ENCODE measurements at places on chromosomes 4 and X.

DNA sequence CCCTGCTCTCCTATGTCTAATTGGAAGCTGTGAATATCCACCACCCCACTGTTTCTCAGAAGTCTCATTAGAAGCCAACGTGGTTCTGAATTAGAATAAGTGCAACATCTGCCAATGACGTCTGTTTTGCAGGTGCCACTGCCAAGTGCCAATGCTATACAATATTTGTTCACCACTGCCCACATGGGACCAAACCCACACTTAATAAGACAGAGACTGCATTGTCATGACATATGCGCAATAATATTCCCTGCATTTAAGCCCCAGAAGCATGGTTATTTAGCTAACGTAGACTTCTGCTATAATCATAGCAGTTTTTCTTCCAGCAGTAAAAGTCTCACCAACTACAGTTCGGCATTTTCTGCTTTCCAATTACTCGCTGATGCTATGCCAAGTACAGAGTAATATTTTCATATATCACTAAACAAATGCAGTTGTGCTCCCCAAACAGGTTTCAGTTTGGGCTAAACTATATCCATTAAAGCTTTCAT is 262.5 kb upstream of the PCDH18 start:
- DNase-seq = no peak

- no peak for DNase-seq
Observed at GRCh38 chr4:54661169-54661568, 3.4 kb downstream of the KIT start.

- DNase-seq = no peak
Observed at GRCh38 chr4:152209772-152210493, 326.0 kb downstream of the FBXW7 start.

DNA sequence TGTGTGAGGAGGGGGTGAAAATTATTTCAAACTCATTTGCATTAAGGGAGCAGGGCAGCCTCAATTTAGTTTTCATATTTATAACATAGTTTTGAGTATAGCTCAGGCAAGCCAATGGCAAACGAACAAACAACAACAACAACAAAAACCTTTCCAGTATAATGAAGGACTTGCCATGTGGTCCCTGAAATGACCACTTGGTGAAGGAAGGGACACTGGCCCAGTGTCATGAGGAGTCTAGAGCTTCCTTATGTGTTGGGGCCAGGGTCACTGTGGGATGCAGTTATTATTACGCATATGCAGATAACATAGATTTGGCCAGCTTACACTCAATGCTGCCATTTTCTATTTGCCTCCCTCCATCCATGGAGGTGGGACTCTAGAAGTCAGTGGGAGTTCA is 23.3 kb downstream of the NKX3-2 start:
- DNase-seq = no peak

DNA sequence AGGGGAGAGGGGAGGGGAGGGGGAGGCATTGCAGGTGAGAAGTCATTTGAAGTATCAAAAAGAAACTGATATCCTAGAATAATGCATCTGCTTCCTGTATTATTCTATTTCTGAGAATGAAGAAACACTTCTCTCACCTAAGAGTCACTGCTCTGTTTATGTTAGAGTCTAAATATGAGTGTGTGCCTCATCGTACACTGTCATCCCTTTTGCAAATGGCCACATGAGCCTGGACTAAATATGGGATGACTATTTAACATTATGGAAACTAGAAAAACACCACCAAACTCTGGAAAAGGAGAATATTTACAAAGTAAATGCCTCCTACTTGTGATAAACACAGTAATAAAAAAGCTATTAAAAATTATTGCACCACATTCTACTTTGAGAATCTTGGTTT is 146.4 kb upstream of the NOCT start:
- DNase-seq = no peak

GRCh38 chr4:182875453-182876405 is 41.5 kb downstream of the DCTD start:
- DNase-seq = no peak

DNA sequence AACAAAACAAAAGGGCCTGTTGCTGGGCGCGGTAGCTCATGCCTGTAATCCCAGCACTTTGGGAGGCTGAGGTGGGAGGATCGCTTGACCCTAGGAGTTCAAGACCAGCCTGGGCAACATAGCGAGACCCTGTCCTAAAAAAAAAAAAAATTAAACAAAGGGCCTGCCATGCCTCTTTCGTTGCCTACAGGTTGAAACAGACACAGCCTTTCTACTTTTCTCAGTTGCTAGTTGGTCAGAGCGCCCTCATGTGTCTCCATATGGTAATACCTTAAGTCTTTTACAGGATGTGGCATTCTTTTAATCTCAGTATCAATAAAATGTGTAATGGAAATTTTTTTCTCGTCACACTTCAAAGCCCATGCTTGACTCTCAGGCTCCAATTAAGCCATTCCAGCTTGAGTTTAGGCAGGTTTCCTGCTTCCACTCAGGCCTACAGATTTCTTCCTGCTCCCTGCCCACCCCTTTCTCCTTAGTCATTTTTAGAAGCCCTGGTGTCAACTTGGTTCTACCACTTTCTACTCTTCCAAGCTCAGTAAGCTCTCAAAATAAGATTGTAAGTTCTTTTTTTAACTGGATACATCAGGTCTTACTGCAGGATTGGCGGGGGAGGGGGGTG is 4.6 kb upstream of the SOWAHD start:
- DNase-seq = no peak

- no peak for DNase-seq
Observed at GRCh38 chr4:7737268-7737645, 202.4 kb downstream of the AFAP1 start.

DNA sequence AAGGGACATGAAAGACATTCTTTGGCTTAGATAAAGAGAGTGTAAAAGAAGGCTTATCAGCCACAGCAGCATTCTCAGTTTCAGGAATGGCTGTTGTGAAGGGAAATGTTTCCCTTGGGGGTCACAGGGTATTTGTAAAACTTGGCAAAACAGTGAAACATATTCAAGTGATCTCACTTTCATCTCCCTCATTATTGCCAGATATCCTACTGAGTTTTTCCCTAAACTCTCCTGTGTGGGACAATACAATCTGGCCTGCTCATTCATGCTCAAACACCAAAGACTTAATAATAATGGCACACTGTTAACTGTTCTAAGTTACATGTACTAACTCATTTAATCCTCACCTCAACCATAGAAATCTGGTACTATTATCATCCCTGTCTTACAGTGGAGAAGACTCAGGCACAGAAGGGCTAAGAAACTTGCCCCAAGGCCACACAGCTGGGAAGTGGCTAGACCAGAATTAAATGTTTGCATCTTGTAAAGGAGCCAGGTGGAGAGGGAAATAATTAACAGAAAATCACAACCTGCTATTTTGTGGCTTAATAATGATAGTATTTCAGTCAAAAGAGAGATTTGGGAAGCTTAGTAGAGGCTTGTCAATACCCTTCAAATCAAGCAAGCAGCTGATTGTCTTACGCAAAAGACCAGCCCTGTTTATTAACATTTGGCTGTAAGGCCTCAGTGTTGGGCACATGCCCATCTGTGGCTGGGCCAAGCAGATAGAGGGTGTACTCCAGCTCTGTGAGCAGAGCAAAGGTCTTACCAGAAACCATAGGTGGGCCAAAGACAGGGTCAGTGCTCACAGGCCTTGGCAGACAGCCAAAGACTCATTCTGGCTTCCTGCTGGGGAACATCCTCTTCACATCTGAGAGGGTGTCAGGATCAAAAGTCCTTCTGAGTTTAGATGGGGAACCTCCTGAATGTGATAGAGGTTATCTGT is 17.3 kb downstream of the SMPX start:
- no peak for DNase-seq

DNA sequence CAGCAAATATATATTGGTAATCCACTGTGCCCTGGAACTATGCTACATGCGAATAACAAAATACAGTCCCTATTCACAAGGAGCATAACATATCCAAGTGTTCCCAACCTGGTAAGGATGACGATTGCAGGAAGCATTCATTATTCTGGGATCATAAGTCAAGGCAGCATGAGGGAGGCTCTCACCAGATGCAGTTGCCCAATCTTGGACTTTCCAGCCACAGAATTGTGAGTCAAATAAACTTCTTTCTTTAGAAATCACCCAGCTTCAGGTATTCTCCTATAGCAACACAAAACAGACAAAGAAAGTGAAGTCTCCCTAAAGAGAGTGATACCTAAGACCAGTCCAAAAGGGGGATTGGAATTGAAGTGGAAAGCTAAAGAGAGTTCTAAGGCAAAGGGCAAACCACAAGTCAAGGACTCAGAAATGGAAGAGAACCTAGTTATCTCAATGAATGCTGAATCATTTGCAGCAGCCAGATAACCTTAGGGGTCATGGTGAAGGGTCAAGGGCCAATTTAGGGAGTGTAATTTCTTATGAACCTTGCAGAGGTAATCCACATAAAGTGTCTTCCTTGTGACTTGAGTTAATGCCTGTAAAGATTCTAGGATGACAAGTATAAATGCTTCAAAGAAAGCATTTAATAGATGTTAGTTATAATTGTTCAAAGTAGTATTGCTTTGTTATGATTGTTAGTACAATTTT is 103.1 kb upstream of the PCDH7 start:
- DNase-seq = no peak

GRCh38 chr4:41418444-41418843 is 119.5 kb upstream of the LIMCH1 start:
- DNase-seq = peak; percentile 83

GRCh38 chrX:71106427-71106826 is at the start of gene CXorf65:
Gene CXorf65 (minus strand): TSS chrX:71106740. CDS start chrX:71106556, 184 bp downstream.
- DNase-seq = no peak

GRCh38 chr4:80967346-80967745 is 63.2 kb upstream of the BMP3 start:
- no peak for DNase-seq

GRCh38 chr4:136731025-136731424 is 801.3 kb downstream of the PCDH18 start:
- DNase-seq = no peak

GRCh38 chr4:76569706-76570105 is 134.7 kb downstream of the SHROOM3 start:
- no peak for DNase-seq
